ENCODE measurements at places on chromosomes 12 and 14.

GRCh38 chr12:68636268-68636667 is 25.6 kb downstream of the RAP1B start:
- peak; percentile 37 for DNase-seq

DNA sequence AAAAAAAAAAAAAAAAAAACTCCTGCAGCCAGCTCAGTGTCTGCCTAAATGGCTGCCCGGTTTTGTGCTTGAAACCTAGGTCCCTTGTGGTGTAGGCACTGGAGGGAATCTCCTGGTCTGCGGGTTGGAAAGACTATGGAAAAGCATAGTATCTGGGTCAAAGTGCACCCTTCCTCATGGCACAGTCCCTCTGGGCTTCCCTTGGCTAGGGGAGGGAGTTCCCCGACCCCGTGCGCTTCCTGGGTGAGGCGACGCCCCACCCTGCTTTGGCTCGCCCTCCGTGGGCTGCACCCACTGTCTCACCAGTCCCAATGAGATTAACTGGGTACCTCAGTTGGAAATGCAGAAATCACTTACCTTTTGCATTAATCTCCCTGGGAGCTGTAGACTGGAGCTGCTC is 14.3 kb downstream of the PTCSC3 start:
- DNase-seq, result no peak

- no peak for DNase-seq
These were observed 752 bp downstream of the DACT1 start for GRCh38 chr14:58638231-58639197.

DNA sequence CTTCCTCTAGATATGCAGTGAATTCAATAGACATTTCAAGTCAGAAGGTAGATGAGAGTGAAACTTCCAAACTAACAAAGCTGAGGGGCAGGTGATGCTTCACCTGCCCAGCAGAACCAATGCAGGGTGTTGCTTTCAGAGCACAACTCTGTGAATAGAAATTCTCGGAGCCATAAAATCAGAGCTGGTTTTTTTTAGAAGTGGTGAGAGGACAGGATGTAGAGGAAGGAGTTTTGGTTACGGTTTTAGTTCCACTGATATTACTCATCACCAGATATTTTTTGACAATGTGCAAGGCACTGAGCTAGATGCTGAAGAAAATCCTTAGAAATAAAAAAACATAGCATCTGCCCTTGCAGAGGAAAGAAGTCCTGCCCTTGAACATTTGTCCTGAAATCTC is 62.2 kb downstream of the BMP4 start:
- peak; percentile 10 for DNase-seq

GRCh38 chr14:103597623-103598377 is 31.2 kb upstream of the KLC1 start:
- DNase-seq, result peak; percentile 64

DNA sequence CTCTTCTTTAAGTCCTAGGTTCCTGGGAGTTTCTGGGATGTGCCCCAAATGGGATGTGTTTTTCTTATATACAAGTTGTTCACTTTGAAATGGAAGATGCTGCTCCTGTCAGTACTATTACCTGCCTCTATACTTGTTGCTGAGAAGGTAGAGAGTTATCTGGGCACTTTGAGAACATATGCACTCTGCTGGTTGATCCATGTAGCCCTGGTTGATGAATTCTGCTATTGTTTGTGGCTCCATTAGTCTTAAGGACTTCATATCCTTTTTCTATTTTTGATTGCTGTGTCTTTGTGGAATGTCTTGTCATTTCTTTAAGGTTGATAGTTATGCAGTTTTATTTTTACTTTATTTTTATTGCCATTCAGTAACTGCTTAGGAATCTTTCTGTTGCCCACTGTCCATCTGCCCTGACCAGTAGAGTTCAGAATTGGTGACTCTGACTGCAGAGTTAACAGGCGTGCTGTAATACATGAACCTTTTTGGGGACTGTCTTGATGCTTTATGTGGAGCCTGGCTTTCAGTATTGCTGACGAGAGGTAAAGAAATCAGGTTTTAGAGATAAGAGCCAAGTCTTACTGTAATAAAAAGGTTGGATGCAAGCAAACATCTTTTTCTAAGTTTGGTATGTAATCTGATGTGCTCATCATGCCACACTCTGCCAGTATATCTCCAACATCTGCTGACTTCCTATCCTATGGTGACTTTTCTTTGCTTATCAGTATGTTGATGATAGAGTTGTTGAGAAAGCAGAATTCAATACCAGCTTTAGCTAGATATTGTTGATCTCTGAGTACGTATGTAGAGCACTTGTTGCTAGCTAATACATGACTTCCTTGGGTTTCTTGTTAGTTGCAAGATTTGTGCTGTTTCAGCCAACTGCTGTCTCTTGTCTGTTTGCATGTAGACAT is 1.6 kb downstream of the GMPR2 start:
- DNase-seq, result no peak

- DNase-seq, result peak; percentile 48
These were observed 20.6 kb downstream of the CNIH1 start for GRCh38 chr14:54420478-54421142.

GRCh38 chr14:88437658-88438057 is 52.2 kb downstream of the SPATA7 start:
- DNase-seq, result no peak

DNA sequence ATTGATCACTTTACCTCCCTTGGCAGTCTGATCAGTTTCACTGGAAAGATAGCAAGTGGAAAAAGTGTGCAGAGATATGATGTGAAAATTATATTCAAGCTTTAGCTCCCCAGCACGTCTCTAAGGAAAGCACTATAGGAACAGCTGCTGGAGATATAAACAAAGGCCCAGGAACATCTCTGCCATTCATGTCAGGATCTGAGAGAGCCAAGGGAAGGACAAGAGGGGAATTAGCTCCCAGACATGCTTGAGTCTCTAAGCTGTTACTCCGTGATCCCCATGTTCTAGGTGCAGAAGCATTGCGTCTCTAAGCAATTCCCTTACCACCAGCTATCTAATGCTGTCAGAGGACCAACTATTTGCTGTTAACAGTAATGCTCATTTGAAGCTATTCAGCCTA is 700.2 kb downstream of the DIO2 start:
- DNase-seq, result no peak

DNA sequence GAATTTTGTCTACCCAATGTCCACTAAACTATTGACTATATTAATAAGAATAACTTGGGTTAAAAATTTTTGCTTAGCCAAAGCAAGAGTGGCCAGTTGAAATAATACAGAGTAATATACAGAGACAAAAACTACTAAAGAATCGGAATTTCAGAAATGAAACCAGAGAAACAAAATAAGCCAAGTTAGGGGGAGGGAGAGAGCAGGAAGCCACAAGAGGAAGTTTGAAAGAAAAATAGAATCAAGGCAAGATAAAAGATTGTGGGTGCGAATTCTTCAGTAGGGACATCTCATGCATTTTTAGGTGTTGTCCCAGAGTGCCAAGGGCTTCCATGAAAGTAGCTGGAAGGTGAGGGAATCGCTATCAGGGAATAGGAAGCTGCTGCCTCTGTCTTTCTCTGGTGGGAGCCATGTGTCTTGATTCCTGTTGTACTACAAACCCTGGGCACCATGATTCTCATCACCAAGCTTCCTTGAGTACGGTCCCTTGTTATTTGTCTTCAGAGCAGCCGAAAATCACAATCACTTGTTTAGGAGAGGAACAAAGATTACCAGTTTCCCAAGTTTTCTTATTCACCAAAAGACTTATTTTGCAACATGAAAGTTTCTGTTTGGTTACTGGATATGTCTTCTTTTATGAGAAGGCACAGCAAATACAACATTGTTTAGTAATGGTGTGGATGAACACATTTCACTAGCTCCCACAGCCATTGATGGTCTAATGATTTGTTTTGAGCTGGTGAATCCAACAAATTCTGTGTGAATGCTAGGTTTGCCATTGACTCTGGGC is 16.7 kb downstream of the NEUROD4 start:
- DNase-seq, result no peak

DNA sequence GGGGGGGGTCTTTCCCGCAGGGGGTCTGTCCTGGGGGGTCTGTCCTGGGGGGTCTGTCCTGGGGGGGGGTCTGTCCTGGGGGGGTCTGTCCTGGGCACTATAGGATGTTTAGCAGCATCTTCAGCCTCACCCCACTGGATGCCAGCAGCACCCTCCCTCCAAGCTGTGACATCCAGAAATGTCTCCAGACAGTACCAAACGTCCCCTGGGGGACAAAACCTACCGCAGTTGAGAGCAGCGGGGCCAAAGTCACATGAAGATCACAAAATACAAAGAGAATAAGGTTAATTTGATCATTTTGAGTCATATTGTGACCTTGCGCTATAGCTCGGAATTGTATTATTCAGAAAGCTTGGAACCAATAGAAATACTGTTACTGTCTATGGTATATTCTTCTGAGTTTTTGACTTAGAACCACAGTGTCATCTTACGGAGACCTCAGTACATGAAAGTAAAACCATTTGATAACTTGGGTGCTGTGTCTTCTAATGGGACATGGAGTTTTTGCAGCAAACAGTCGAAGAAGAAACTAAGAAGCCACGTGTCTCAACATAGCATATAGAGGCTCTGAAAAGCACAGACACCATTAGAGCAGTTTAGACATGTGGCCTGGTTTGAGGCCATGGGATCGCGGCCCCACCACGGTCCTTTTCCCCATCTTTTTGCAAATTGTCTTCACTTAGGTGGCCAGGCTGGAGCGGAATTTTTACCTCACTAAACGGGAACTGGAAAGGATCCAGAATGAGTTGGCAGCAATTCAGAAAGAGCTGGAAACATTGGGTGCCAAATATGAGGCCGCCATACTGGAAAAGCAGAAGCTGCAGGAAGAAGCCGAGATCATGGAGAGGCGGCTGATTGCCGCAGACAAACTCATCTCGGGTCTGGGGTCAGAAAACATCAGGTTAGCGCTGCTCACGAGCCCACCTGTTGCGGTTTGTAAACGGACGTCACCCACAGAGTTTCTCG is 59.9 kb downstream of the CCDC92 start:
- DNase-seq, result no peak

GRCh38 chr12:43308776-43309175 is 243.2 kb downstream of the ADAMTS20 start:
- DNase-seq, result no peak

DNA sequence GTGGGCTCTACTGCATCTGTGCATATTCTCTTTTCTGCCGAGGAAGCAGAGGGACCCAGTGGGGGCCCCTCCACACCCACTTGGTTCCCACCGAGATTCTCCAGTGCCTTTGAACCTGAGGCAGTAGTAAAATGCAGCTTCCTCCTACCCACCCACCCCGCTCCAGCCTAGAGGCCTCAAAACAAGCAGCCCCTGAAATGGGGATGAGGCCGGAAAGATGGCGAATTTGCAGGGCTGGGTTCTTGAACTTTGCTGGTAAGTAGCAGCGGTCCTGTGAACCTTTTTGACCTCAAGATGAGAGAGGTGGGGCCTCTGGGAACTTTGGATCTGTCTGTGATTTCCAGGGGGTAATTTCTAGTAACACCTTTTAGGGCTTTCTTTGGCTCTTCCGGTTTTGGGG is 15.4 kb downstream of the PLEKHG3 start:
- DNase-seq, result no peak

GRCh38 chr14:105622329-105622955 is 96.1 kb downstream of the TMEM121 start:
- DNase-seq, result no peak

DNA sequence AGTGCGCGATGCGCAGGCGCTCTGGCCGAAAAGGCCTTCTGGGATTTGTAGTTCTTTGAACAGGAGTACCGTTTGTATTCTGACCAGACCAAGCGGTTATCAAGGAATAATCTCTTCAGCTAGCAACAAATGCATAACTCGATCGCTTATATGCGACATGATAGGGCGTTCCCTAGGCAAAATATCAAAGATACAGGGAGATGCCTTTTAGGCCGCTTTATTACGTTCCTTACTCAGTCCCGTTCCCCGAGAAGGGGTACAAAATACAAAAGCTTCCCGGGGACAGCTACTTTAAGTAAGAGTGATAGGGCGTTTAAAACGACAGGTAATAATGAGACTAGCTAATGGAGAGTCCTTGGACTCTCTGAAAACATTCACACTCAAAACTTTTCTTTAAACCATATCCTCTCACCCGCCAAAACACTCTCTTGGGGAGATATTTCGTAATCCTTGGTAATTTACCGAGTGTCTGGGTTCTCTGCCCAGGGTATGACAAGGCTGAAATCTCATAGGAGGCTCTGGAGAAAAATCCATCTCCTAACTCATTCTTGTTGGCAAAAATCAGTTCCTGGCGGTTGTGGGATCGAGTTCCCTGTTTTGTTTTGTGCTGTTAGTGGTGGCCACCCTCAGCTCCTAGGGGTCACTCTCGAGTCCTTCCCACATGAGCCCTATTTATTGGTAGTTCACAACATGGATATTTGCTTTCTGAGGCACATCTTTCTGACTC is 412 bp upstream of the SNW1 start:
- DNase-seq, result peak; percentile 92

DNA sequence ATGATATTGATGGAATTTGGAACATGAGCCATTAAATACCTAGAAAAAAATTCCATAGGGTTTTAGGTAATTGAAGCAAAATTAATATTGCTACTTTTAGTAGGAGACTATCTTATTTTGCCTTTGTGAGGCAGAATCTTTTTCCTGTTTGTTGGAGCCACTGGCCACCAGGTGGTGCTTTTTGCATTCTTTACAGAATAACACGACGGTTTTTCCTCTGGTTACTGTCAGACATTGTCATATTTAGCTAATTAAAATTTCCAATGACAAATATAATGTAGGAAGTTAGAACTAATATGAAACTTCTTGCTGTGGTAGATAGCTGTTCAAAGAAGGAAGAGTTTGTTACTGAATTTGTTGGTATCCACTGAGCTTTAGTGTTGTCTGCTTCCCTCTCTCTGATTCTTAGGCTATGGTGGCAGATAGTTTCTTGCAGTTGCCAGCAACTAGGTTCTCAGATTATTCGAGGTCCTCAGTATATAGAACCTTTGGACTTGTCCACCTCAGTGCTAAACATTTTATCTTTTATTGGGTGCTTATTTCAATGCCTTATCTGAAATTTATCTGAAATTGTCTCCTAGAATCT is 25.7 kb downstream of the RAB21 start:
- DNase-seq, result peak; percentile 24

DNA sequence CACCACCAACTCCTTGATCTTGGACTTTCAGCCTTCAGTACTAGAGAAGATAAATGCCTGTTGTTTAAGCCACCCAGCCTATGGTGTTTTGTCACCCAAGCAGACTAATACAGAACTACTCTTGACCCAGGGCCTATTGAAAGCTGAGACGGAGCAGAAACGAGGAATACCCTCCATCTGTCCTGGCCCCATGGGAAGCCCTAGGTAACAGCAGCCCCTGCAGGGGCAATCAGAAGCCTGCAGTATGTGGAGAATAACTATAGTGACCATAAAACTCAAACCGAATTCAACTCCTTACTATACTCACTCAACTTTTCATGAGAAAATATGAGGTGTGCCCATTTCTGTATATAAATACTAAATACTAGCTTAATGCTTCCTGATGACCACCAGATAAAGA is 307.4 kb downstream of the NUAK1 start:
- no peak for DNase-seq

- no peak for DNase-seq
These were observed 112.5 kb upstream of the FLRT2 start for GRCh38 chr14:85417396-85417795.

GRCh38 chr14:23627961-23628360 is 8.2 kb upstream of the DHRS2 start:
- DNase-seq, result no peak

Data from fibroblast of the conjunctiva (primary cell).